ENCODE measurements at places on chromosomes 12 and 14.

DNA sequence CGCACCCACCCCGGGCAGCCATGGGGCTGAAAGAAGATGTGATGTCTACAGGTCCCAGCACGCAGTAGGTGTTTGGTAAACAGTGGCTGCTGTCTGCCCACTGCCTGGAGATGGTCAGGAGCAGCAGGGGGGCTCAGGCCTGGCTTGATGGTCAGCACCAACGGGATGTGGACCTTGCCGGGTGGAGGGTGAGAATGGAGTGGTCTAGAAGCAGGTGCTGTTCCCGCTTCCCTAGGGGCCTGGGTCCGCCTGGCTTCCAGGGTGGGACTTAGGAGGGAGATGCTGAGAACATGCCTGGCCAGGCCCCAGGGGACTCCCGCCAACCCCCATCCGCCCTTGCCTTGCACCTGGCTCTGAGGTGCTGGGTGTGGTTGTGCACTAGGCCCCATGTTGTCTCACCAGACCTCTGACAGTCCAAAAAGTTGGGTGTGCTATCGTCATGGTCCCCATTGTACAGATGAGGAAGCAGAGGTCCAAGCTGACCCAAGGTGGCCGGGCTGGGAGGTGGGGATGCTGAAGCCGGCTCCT, 12.9 kb downstream of the FAM222A start:
- DNase-seq: no peak

DNA sequence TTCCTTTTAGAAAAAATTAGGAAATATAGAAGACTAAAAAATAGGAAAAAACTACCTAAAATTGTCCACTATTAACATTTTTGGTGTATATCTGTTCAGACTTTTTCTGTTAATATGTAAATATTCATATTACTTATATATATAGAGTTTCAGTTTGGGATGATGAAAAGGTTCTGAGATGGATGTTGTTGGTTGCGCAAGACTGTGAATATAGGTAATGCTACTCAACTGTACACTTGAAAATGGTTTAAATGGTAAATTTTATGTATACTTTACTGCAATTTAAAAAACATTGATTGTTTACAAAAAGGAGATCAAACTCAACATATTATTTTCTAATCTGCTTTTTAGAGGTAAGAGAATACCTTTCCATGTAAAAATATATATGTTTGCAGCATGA, 200.9 kb downstream of the RAD51B start:
- no peak for DNase-seq

GRCh38 chr12:47549258-47549657, 156.6 kb downstream of the RPAP3 start:
- no peak for DNase-seq

GRCh38 chr14:88069677-88070076, 64.7 kb downstream of the GPR65 start:
- no peak for DNase-seq

- no peak for DNase-seq
Observed at GRCh38 chr12:8675591-8676036, 13.0 kb upstream of the MFAP5 start.

- no peak for DNase-seq
Observed at GRCh38 chr14:59004012-59004411, 184.5 kb upstream of the DAAM1 start.

- no peak for DNase-seq
Observed at GRCh38 chr12:52598966-52599365, 2.3 kb downstream of the KRT72 start.

DNA sequence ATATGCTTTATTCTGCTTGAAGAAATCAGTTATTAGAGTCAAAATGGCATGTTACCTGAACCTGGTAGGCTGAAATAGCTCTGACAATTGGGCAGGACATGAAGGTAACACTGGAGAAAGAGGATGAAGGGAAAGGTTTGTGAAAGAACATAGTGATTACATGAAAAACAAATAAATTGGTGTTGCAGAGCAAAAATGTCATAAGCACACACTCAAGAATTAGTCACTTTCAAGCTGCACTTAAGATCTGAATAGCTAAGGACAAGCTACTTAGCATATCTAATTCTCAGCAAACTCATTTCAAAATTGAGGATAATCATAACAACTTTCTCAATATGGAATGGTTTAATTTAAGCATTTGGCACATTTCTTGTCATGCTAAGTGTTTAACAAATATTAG, 1398.0 kb upstream of the FLRT2 start:
- no peak for DNase-seq

GRCh38 chr12:1054117-1054870, 63.3 kb downstream of the ERC1 start:
- no peak for DNase-seq

GRCh38 chr12:52585946-52586345, 12.3 kb upstream of the KRT74 start:
- DNase-seq: no peak

DNA sequence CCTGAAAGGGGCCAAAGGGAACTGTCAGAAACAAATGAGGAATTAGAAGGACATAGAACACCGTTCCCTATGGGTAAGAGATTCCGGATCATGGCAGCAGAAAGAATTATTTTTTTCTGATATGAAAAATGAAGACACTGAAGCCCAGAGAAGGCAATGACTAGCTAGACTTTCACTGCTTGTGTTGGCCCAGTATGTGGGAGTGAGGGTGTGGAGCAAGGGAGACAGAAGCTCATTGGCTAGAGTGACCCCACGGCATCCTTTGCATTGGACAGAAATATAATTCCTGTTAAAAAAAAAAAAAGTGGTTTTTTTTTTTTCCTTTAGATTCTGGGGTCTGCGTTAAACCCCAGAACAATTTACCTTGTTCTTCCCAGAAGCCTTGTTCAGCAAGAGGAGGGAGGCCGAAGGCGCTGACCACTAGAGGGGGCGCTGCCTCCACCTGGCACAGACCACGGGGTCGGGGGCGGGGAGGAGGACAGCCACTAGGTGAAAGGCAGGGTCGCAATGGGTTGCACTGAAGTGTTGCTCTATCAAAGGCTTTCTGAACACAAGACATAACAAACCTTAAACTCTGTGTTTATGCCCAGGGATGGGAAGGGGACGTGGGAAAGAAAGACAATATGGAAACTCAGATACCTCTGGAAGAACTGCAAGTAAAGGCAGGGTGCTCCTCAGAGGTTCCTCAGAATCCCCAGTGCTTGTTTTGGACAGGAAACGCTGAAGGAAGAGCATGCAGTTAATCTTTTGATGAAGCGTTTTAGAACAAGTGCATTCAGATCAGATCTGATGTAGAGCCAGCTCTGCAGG, 156.8 kb downstream of the KCNA5 start:
- peak; percentile 61 for DNase-seq

- DNase-seq: no peak
Observed at GRCh38 chr14:34711169-34711568, 3.2 kb downstream of the CFL2 start.

DNA sequence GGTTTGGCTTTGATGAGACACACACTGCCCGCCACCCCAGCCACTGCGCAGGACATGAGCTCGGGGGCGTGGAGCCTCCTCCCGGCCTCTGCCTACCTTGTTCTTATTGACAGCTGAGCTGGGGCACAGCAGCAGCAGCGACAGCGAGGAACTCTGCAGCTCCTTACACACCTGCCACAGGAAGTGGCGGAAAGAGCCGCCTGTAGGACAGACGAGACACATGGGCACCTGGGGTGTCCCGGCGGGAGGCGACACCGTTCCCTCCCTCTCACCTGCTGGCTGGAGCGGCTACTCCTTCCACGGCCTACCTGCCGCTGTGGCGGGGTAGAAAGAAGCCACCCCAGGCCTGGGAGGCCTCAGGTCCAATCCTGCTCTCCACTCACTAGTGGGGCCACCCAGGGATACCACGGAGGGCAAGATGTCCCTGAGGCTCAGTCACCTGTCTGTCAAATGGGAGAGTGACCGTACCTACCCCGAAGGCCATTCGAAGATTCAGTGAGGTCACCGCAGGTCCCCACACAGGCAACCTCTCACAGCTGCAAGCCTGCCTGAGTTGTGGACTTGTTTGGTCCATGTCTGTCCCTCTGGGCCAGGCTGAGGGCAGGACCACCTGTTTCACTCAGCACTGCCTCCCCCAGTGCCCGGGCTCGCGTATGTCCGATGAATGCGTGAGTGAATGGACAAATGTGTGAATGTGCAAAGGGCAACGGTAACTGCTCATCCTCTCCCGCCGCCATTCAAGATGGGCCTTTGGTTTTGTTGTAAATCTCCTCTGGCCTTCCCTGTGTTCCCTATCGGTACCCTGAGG, 42.6 kb downstream of the TRAFD1 start:
- DNase-seq: no peak

GRCh38 chr12:45634273-45634917, 95.1 kb upstream of the ARID2 start:
- DNase-seq: no peak

- no peak for DNase-seq
Observed at GRCh38 chr12:119692410-119692809, 24.5 kb downstream of the PRKAB1 start.

DNA sequence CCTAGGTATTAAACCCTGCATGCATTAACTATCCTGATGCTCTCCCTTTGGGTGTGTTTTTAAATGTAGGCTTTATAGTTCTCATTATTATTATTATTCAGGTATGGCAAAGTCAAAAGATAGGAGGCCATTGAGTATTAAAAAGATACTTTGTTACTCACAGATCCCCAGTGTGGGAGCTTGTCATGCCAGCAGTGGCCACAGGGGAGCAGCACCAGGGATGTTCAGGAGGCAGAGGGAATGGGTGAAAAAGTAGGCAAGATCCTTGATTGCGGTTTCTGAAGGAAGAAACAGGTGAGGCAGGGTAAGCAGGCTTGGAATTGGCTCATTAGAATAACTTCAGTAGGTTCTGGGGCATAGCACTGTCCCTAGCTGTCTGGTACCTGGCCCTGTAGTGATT, 382.2 kb downstream of the MED13L start:
- peak; percentile 5 for DNase-seq

- no peak for DNase-seq
Observed at GRCh38 chr12:103806803-103807202, 34.2 kb downstream of the NT5DC3 start.

DNA sequence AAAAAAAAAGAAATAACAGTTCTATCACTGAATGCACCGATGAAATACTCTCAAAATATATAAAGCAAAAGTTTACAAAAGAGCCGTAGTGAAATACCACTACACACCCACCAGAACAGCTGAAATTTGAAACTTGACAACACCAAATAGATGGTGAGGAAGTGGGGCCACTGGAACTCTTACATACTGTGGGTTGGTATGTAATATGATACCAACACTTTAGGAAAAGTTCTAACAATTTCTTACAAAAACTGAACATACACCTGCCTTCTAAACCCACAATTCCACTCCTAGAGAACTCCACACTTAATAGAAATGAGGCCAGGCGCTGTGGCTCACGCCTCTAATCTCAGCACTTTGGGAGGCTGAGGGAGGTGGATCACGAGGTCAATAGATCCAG, 14.1 kb downstream of the EIF5 start:
- no peak for DNase-seq

GRCh38 chr12:109518820-109519665, 41.6 kb downstream of the UBE3B start:
- DNase-seq: peak; percentile 46

DNA sequence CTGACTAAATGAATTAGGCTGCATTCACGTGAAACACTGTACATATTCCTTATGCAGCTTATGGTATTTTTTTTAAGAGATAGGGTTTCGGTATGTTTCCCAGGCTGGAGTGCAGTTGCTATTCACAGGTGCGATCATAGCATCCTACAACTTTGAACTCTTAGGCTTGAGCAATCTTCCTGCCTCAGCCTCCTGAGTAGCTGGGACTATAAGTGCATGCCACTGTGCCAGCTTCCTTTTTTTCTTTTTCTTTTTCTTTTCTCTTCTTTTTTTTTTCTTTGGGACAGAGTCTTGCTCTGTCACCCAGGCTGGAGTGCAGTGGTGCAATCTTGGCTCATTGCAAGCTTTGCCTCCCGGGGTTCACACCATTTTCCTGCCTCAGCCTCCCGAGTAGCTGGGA, 35.8 kb upstream of the SPPL3 start:
- DNase-seq: no peak

DNA sequence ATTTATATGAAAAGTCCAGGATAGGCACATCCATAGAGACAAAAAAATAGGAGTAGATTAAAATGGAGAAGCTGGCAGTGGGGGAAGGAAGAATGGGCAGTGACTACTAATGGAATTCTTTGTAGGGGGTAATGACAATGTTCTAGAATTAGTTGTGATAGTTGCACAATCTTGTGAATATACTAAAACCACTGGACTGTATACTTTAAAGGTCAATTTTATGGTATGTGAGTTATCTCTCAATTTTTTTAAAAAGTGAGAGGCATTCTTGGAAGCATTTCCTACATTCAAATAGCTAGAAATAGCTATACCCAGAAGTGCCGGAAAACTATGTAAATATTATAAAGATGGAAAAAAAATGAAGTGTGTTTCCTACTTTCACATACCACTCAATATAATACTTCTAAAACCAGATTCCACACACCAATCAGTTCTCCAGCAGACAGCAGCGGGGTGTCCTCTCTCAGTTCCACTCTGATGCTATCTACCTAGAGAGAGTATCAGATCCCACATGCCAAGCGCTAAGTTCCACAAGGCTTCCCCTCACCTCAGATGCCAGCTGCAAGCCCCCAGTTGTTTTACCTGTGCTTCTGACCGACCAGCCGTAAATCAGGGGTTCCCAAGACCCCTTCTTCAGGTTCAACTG, 41.7 kb upstream of the NID2 start:
- no peak for DNase-seq

DNA sequence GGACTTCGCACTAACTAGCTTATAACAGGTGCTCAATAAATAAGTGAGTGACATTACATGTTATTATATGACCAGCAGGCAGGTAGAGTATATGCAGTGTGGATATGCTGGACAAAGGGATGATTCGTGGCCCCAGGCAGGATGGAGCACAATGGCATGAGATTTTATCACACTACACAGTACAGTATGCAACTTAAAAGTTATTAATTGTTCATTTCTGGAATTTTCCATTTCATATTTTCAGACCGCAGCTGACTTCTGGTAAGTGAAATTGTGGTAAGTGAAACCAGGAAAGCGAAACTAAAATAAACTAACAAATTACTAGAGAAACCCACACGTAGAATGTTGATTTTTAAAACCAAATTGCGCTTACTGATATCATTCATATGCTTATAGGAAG, 3.3 kb downstream of the PARP11 start:
- no peak for DNase-seq

DNA sequence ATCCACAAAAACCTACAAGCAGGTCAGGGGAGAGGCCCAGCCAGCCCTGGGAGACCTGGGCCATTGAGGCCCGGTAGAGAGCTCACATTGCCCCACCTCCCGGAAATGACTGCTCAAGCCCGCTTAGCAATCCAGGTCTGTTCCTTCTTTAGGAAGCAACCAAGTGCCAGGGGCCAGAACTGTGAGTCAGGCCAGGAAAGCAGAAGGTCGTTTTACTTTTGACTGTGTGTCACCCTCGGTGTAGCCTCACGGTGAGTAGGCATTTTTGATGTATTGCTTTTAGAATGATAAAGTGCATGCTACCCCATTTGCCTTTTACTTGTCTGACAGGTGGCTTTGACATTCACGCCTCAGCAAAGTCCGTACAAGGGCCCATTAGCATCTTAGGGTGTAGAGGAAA, 25.4 kb upstream of the PWP1 start:
- DNase-seq: peak; percentile 7

Measured in erythroblast (primary cell).